Activated CD8-positive, alpha-beta memory T cell treated with anti-CD3 and anti-CD28 coated beads, Interleukin-2, amount 10 ng/mL, durations not matched to agents 7 days and 5 days (primary cell): ENCODE measurements at places on chromosomes 6 and 20. TPM values are rescaled to one million over a fixed set of nuclear protein-coding genes. Genes with fewer than 3 reads are reported as not detected.

The KCNK16 gene
- not detected for total RNA-seq

The PGC gene
- total RNA-seq: not detected

The FBXO30 gene
- total RNA-seq: 4.2 TPM

The ITPR3 gene
- total RNA-seq: 71.3 TPM

The PLCB1 gene
- total RNA-seq: 2.4 TPM

The KIAA1755 gene
- total RNA-seq: not detected

The CD93 gene
- 1.6 TPM for total RNA-seq

The TSPO2 gene
- not detected for total RNA-seq

The MMUT gene
- 12.8 TPM for total RNA-seq
